ENCODE measurements at places on chromosomes 6 and 20.

DNA sequence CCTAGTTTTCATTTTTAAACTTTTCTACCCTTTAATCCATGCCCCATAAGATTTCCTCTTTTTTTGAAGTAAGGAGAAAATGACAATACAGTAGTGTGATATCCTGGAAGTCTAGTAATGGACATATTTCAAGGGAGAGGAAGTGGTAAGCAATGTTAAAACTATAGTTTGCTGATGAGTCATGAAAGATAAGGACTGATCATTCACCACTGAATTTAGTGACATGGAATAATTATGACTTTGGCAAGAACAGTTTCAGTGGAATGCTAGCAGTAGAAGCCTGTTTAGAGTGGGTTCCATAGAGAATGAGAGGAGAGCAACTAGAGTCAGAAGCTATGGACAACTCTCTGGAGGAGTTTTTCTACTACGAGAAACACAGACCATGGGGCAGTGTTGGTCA is 24.9 kb upstream of the SLC2A12 start:
- no peak for DNase-seq

DNA sequence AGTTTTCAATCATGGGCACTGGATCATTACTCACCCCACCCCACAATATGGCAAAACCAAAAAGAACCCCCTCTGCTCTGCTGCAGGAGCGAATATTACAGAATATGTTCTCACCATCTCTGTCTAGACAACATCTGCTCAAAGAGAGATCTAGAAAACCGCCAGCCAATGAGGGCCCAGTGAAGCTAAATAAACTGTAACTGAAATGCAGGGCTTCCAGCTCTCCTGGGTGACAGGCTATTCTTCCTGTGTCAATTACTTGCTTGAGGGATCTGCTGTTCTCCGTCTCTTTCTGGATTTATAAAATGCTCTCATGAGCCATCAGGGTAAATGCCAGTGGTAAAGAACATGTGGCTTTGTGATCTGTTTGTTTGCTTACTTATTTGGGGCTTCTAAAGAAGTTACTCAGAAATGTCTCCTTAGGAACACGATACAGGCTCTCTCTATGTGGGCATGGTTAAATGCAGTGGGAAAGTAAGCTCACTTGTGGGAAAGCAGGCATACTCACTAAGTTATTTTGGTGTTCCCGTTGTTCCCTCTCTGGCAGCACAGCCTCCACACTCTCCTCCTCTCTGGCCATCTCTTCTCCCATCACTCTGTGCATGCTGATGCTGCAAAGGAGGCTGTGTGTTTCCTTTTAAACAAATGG is 44.8 kb downstream of the TTI1 start:
- no peak for DNase-seq

DNA sequence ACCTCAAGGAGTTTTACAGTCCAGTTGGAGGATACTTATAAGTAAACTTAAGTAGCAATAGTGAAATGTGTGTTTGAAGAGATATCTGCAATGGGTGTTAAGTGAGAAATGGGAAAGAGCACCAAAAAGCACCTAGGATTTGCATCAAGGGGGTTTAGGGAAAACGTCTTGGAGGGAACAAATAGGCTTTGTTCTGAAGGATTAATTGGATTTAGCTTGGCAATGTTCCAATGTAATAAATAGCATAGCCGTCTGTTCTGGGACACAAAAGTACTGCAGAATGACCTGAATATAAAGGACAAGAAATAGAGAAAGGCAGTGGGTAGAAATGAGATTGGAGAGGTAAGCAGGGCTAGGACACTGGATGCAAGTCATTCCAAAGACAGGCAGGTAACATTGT is 2.8 kb upstream of the MYO6 start:
- DNase-seq: no peak

GRCh38 chr6:25171301-25171700 is 107.9 kb upstream of the CARMIL1 start:
- no peak for DNase-seq

DNA sequence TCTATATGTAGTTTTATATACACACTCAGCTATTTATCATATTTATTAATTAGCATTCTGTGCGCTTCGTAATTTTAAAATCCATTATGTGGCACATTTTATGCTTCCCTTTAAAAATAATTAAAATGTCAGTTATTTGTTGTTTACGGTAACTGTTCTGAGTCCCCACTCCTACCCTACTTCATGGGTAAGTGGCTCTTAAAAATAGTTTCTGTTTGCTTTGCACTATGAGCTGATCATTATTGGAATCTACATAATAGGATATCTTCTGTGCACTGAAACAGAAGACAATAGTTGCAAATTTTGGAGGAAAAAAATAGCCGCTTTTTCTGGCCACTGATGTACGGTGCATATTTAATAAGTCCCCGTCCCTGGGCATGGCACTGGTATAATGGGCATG is 25.2 kb downstream of the LCA5 start:
- no peak for DNase-seq

DNA sequence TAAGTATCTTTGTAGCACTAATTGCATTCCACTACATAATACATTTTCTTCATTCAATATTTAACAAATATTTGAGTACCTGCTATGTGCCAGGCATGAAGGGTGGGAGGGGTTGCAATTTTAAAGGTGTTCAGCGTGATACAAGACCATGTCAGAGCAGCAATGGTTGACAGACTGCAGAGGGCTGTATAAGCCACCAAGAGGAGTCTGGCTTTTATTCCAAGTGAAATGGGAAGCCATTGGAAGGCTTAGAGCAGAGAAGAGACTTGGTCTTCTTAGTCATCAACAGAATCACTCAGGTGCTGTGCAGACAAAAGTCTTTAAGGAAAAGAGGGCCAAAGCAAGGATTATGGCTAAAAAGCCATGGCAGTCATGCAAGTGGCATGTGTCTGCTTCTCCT is 360.8 kb upstream of the ARID1B start:
- no peak for DNase-seq

DNA sequence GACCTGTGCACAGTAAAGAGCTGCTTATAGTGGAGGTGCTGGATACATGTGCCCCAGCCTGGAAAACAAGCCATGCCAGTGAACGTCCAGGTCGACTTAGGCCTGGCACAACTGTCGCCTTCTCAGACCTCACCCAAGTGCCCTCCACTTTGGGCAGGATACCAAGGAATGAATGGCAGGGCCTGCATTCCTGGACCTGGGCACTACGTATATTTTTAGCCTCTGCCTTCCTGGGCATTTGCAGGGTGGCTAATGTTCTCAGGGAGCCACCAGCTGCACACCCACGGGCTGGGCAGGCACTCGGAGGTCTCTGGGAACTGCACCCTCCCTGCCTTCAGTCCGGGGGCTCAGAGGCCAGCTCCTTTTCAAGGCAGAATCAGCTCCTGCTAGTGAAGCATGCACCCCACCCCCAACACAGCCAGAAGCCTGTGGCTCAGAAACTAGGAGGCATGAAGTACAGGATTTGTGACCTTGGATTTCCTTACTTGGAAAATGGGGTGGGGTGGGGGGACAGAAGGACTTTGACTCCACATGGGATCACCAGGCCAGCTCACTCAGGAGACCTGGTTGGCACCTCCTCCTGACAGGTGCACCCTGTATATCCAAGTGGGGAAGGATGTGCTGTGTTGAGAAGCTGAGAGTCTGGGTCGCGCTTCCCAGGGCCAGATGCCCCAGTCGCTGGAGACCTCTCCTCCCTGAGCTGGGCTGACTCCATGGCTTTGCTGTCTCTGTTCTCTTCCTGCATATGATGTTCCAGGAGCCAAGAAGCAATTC is 2.5 kb upstream of the LSM14B start:
- DNase-seq: no peak

GRCh38 chr20:58139849-58140786 is 88.3 kb downstream of the ANKRD60 start:
- DNase-seq: no peak

GRCh38 chr6:21264288-21265033 is 329.1 kb upstream of the SOX4 start:
- peak; percentile 94 for DNase-seq
